ENCODE measurements at places on chromosomes 2 and 18. TPM values are rescaled to one million over a fixed set of nuclear protein-coding genes. Genes with fewer than 3 reads are reported as not detected.
A peak's percentile ranks its signal among the peaks of the same experiment; 100 is the strongest.

The MYL1 gene
- 11.8 TPM for polyA plus RNA-seq

The MEX3C gene
- 45.7 TPM for polyA plus RNA-seq

The CNOT9 gene
- polyA plus RNA-seq, result 54.3 TPM

The FSIP2 gene
- polyA plus RNA-seq, result 1.0 TPM

The PRSS56 gene
- 5.8 TPM for polyA plus RNA-seq

DNA sequence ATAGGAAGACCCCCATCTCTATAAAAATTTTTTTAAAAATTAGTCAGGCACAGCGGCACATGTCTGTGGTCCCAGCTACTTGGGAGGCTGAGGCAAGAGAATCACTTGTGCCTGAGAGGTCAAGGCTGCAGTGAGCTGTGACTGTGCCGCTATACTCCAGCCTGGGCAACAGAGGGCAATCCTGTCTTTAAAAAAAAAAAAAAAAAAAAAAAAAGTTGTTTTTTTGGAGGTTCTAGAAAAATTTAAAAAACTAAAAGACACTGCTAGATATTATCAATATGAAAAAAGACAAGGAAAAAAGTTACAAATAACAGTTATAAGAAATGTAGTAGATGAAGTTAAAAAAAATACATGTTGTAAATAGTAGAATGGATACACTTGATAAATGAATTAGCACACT is 56.1 kb upstream of the C2orf15 start:
- no peaks in the 10 kb centered on the region for H3K4me1 ChIP-seq
- no peak for DNase-seq
- no peak overlapping the region for H3K4me3 ChIP-seq
- H3K27ac ChIP-seq, result no peak overlapping the region
- H3K36me3 ChIP-seq, result no peaks in the 10 kb centered on the region

DNA sequence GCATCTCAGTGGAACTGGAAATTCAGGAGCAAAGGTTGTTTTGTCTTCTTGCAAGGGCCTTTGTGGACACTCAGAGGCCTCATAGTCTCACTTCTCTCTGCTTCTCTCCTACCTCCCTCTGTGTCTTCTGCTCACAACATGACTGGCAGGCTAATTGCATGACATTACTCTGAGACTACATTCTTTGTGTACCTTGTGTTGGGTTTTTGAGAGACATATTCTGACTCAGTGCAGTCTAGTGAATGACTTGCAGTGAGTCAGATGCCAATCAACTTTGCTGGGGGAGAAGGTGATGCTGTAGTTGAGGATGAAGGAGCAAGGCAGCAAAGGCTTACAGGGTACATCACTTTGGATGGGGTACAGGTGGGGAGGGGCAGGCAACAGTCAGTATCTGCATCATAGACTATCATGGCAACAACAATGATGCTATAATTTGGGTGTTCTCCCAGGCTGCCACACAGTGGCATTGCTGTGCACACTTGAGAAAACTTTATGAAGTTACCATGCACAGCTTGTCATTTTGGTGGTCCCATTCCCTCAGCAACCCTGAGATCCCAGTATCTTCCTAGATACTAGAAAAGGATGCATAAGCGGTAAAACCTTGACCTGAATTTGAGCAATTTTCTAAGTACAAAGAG is 69.3 kb upstream of the SLC16A14 start:
- no peak overlapping the region for H3K27ac ChIP-seq
- H3K4me3 ChIP-seq, result no peak overlapping the region
- no peaks in the 10 kb centered on the region for H3K36me3 ChIP-seq
- H3K4me1 ChIP-seq, result no peaks in the 10 kb centered on the region

GRCh38 chr2:85184231-85184630 is 51.0 kb downstream of the TCF7L1 start:
- H3K27me3 ChIP-seq, result no peaks in the 10 kb centered on the region
- no peaks in the 10 kb centered on the region for H3K36me3 ChIP-seq
- H3K4me3 ChIP-seq, result no peak overlapping the region
- no peak overlapping the region for H3K27ac ChIP-seq

DNA sequence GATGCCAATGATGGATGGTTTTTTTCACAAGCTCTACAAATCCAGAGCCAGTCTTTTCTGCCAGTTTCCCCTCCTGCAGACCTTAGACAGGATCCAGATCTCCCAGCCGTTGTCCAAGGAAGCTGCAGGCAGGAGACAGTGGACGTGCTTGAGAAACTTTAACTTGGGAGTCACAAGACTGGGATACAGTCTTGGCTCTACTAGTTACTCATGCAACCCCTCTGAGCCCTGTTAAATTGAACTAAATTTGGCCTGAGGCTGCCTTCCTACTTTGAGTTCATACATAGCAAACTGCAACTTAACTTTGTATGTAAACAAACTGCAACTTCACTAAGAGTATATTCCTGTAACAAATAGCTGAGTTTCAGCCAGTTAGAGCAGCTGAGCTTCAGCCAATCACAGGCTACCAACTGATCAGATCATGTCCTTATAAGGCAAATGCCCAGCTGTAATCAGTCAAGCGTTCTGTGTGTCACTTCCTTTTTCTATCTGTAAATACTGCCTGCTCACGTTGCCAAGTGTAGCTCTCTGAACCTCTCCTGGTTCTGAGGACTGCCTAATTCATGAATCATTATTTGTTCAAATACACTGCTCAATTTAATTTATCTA is 140.9 kb downstream of the CAPN13 start:
- no peak overlapping the region for H3K27ac ChIP-seq
- no peaks in the 10 kb centered on the region for H3K4me1 ChIP-seq
- no peaks in the 10 kb centered on the region for H3K36me3 ChIP-seq
- no peaks in the 10 kb centered on the region for H3K27me3 ChIP-seq
- DNase-seq, result no peak

DNA sequence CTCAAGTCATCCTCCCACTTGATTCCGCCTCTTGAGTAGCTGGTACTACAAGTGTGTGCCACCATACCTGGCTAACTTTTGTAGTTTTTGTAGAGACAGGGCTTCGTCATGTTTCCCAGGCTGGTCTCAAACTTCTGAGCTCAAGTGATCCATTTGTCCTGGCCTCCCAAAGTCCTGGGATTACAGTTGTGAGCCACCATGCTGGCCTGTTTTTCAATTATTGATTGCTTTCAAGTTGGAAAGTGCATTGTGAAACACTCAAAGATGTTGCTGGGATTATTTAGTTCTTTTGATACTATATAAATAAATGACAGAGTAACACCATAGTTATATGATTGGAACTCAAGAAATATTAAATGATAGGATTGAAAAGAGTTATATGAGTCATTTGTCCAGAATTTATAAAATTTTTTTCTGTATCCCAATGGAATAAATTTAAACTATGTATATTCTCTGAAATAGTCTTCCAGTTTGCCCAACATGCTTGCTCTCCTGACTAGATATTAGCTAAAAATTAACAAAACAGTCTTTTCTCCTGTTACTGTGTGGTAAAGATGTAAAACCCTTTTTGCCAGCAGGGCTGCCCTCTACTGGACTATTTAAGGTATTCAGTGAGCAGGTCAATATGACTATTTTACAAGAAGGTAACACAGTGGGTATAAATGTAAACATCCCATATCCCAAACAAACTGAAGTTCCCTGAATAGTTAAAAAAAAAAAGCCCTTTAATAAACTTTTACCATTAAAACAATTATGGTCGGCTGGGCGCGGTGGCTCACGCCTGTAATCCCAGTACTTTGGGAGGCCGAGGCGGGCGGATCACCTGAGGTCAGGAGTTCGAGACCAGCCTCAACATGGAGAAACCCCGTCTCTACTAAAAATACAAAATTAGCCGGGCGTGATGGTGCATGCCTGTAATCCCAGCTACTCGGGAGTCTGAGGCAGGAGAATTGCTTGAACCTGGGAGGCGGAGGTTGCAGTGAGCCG is 42.7 kb downstream of the ACSL3 start:
- H3K4me3 ChIP-seq, result no peak overlapping the region
- no peak overlapping the region for H3K27ac ChIP-seq
- no peak for DNase-seq
- H3K27me3 ChIP-seq, result no peaks in the 10 kb centered on the region

DNA sequence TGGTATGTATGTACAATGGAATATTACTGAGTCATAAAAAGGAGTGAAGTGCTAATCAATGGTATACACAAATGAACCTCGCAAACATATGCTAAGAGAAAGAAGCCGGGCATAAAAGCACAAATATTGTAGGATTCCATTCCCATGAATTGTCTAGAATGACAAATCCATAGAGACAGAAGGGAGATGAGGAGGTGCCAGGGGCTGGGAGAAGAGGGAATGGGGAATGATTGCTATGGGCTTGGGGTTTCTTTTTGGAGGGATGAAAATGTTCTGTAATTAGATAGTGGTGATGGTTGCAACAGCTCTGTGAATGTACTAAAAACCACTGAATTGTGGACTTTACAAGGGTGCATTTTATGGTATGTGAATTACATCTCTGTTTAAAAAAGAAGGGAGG is 73.5 kb downstream of the GLI2 start:
- no peak overlapping the region for H3K4me3 ChIP-seq
- H3K36me3 ChIP-seq, result peaks cover 14% of the 10 kb centered on the region
- H3K4me1 ChIP-seq, result peaks cover 7% of the 10 kb centered on the region
- no peak overlapping the region for H3K27ac ChIP-seq

GRCh38 chr2:43340945-43341356 is 114.5 kb upstream of the ZFP36L2 start:
- H3K36me3 ChIP-seq, result no peaks in the 10 kb centered on the region
- H3K4me1 ChIP-seq, result peaks cover 8% of the 10 kb centered on the region
- DNase-seq, result no peak
- H3K27me3 ChIP-seq, result no peaks in the 10 kb centered on the region

GRCh38 chr18:27447930-27448329 is 262.8 kb upstream of the CHST9 start:
- H3K27ac ChIP-seq, result no peak overlapping the region
- H3K27me3 ChIP-seq, result no peaks in the 10 kb centered on the region
- no peaks in the 10 kb centered on the region for H3K36me3 ChIP-seq
- H3K4me1 ChIP-seq, result no peaks in the 10 kb centered on the region
- H3K4me3 ChIP-seq, result no peak overlapping the region

DNA sequence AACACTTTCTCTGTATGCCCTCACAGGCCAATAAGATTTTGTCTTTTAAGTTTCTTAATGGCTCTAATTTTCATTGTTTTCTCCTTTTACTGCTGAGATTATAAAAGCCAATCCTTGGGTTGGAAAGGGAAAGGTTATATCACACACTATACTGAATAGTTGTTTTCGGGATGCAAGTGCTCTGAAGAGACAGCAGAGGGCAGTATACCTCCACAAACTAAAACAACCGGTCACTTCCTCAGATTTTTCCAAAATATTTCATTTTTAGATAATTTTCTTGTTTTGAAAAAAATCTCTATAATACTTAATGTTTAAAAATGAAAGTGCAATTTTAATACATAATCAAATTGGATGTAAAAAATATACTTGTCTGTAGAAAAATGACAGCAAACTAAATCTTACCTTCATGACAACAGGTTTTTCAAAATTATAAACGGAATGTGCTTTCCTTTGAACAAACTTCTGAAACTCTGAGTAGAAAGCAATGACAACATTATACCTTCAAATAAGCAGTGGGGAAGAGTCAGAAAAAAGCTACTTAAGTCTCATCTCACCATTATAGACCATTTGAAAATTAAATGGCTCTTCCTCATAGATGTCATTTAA is 82.7 kb downstream of the ORC4 start:
- no peak for DNase-seq
- no peak overlapping the region for H3K4me3 ChIP-seq
- no peaks in the 10 kb centered on the region for H3K27me3 ChIP-seq
- no peak overlapping the region for H3K27ac ChIP-seq

GRCh38 chr18:59050661-59051057 is 89.0 kb upstream of the SEC11C start:
- H3K36me3 ChIP-seq, result no peaks in the 10 kb centered on the region
- H3K27me3 ChIP-seq, result no peaks in the 10 kb centered on the region
- no peak for DNase-seq
- no peak overlapping the region for H3K4me3 ChIP-seq

DNA sequence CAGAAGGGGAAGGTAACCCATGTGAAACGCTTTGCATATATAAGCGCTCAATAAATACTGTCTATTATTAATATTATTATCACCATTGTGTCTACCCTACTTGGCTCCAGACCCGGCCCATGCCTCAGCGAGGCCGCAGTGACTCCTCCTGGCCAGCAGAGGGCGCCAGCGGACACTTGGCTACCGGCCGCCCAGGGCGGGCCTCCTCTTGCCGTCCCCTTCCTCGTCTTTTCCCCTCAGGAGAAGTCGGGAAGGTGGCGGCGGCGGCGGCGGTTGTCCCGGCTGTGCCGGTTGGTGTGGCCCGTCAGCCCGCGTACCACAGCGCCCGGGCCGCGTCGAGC is at the start of gene AGFG1:
Gene AGFG1 (plus strand): TSS at position 233 of the 341 bp plus-strand sequence. CDS start 266 bp downstream, outside the sequence.
- no peaks in the 10 kb centered on the region for H3K36me3 ChIP-seq
- H3K4me3 ChIP-seq, result peak within 1 kb of the TSS; percentile 69
- H3K27ac ChIP-seq, result peak within 1 kb of the TSS; percentile 79
- no peaks in the 10 kb centered on the region for H3K27me3 ChIP-seq
- DNase-seq, result peak; percentile 95

DNA sequence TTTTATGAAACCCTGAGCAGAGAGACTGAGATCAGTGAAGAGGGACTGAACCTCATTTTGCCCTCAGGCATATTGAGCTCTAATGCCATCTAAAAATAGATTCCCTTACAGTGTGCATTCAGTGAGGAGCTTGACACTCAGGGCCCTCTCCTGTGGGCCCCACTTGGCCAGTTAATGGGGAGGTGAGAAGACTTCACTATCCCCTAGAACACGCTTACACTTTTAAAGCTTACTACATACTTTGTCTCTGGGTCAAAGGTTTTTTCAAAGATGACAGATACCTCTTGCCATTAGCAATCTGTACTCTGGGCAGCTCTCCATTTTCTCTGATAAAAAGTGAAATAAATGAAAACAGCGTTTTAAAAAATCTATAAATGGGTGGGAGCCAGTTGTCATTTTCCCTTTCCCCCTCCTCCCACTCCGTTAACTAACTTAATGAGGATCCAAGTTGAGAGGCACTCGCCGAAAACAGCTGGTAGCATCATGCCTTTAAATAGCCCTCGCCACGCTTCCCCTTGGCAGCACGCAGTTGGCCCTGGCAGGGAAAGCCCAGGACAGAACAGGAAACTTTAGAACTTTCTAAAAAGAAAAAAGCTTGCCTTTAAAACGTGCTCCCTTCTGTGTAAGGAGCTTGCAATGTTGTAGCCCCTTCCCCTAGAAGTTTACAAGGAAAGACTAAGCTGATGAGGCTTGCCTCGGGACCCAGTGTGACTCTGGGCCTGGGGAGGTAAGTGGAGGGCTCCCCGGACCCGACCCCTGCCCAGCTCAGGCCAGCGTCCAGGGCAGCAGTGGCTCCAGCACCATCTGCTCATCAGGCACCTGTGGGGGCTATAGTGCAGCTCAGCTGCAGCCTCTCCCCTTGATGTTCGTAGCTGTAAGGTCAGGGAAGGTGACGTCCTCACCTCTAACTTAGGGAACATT is 58.8 kb upstream of the FOSL2 start:
- no peaks in the 10 kb centered on the region for H3K27me3 ChIP-seq
- H3K27ac ChIP-seq, result no peak overlapping the region
- no peak for DNase-seq
- peaks cover 33% of the 10 kb centered on the region for H3K4me1 ChIP-seq

GRCh38 chr2:68925295-68925896 is 27.3 kb downstream of the GKN2 start:
- no peaks in the 10 kb centered on the region for H3K36me3 ChIP-seq
- DNase-seq, result peak; percentile 89
- no peak overlapping the region for H3K4me3 ChIP-seq
- H3K4me1 ChIP-seq, result no peaks in the 10 kb centered on the region
- H3K27me3 ChIP-seq, result no peaks in the 10 kb centered on the region

GRCh38 chr2:134104754-134105153 is 149.1 kb upstream of the MGAT5 start:
- no peaks in the 10 kb centered on the region for H3K4me1 ChIP-seq
- H3K4me3 ChIP-seq, result no peak overlapping the region
- DNase-seq, result no peak
- H3K27me3 ChIP-seq, result no peaks in the 10 kb centered on the region
- no peaks in the 10 kb centered on the region for H3K36me3 ChIP-seq
- H3K27ac ChIP-seq, result no peak overlapping the region

GRCh38 chr2:3595985-3596384 is 1.1 kb downstream of the COLEC11 start:
- DNase-seq, result no peak
- peaks cover 18% of the 10 kb centered on the region for H3K4me1 ChIP-seq
- H3K4me3 ChIP-seq, result no peak overlapping the region
- no peak overlapping the region for H3K27ac ChIP-seq
- no peaks in the 10 kb centered on the region for H3K36me3 ChIP-seq

All from spinal cord (tissue), 10 donors.